Activated CD8-positive, alpha-beta memory T cell treated with anti-CD3 and anti-CD28 coated beads for 36 hours (primary cell): ENCODE measurements at places on chromosomes 2 and 18. TPM values are rescaled to one million over a fixed set of nuclear protein-coding genes. Genes with fewer than 3 reads are reported as not detected.

CCDC148 gene
- not detected for total RNA-seq

ACTR1B gene
- 87.9 TPM for total RNA-seq

C2orf72 gene
- total RNA-seq, result 0.34 TPM

POTEF gene
- not detected for total RNA-seq

CDK5R2 gene
- total RNA-seq, result not detected

KLHL14 gene
- total RNA-seq, result not detected

RUFY4 gene
- total RNA-seq, result not detected

ELOA2 gene
- total RNA-seq, result not detected

PAIP2B gene
- 1.9 TPM for total RNA-seq

CFAP210 gene
- 0.50 TPM for total RNA-seq

VWC2L gene
- total RNA-seq, result not detected

HSBP1L1 gene
- total RNA-seq, result 1.8 TPM

CCL20 gene
- total RNA-seq, result 6.0 TPM

MBD1 gene
- total RNA-seq, result 85.3 TPM

TLX2 gene
- 0.25 TPM for total RNA-seq
